Activated T-cell treated with anti-CD3 and anti-CD28 coated beads for 4 hours (primary cell): ENCODE measurements at places on chromosomes 6 and 20.
A peak's percentile ranks its signal among the peaks of the same experiment; 100 is the strongest.

GRCh38 chr6:73262671-73263569 lies at the start of gene KHDC1:
TSS of gene KHDC1 (minus strand) at chr6:73263196. CDS start at chr6:73242517, 20,679 bp downstream.
- DNase-seq = peak; percentile 30

- DNase-seq = no peak
Measured at GRCh38 chr20:24303393-24304170, 165.8 kb upstream of the SYNDIG1 start.

DNA sequence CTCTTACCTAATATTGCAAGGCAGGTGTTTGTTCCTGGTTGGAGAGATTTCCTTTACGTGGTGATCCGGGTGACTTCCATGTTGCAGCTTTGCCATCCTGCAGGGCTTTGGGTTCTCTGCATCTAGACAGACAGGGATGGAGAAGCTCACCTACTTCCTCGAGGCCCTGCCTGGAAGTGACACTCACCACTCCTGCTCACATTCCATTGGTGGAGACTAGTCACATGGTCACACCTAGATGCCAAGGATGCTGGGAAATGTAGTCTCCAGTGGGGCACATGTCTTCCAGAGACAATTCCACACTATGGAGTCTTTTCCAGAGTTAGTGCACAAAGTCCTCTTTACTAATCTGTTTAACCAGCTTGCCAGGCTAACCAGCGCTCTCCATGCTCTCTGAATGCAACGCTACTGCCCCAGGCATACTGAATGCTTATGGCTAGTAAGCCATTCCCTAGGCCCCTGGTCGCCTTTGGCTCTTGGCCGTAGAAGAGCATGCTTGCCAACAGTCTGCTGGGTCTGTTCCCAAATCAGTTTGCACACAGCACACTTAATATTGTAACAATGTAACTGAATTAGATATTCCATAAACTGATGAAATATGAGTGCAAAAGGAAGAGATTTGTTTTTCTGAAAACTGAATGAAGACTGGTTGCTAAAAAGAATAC lies 6.7 kb upstream of the KCNK15 start:
- DNase-seq = no peak

DNA sequence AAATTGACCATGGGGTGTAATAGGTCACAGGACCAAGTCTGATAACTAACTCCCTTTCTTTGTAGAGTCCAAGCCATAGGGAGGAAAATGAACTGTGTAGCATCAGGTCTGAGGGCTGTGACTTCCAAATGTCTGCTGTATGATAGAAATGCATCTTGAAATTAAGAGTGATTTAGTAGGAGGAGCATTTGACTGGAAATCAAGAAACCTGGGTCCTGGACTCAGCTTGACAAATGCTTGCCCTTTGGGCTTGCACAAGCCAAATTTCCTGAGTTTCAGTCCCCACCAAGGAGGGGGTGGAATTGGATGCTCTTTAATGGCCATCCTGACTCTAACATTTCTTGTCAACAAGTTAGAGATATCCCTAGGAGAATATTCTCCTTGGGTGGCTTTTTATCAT lies 187.0 kb downstream of the PDE7B start:
- no peak for DNase-seq

GRCh38 chr6:71028236-71028876 lies 71.5 kb upstream of the B3GAT2 start:
- no peak for DNase-seq

GRCh38 chr6:156416391-156416790 lies 360.8 kb upstream of the ARID1B start:
- no peak for DNase-seq

- no peak for DNase-seq
Measured at GRCh38 chr6:150687508-150687907, 87.8 kb downstream of the PLEKHG1 start.

GRCh38 chr6:71676298-71676697 lies 210.1 kb upstream of the RIMS1 start:
- DNase-seq = no peak

- no peak for DNase-seq
Measured at GRCh38 chr6:157442291-157442690, 61.3 kb downstream of the ZDHHC14 start.

GRCh38 chr20:16290358-16290757 lies 282.9 kb downstream of the KIF16B start:
- DNase-seq = no peak

DNA sequence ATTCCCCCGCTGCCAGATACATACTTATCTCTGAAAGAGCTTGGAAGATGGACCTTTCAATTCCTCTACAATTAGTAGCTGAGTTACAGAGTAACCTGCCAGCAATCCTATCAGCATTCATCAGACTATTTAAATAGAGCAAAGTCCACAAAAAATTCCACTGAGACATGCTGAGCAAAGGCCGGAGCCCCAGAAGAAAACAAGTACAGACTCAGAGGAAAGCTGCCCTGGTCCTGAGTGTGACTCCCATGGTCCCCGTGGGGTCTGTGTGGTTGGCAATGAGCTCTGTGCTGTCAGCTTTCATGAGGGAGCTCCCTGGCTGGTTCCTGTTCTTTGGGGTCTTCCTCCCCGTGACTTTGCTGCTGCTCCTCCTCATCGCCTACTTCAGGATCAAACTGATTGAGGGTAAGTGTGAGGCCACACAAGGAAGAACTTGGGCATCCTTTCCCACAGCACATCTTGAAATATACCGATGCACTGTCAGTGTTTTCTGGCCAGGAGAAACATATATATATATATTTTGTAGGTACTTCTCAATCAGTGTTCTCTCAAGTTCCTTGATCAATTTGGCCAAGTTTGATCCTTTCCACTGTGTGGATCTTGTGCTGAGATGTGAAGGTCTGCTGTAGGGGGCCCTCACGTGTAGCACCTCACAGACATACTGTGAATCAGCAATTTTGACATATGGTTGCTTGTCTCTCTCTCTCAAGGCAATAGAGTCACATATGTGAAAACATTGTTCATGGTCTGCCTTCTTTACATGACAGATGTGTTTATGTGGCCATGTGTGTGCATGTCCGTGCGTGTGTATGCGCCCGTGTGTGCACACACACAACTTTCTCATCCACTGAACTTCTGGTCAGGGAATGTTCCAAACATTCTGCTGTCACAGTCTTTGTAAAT lies at the start of gene SMLR1:
TSS of gene SMLR1 (plus strand) at position 160 of the 903 bp plus-strand sequence. CDS start at position 168, 8 bp downstream.
- DNase-seq = no peak

DNA sequence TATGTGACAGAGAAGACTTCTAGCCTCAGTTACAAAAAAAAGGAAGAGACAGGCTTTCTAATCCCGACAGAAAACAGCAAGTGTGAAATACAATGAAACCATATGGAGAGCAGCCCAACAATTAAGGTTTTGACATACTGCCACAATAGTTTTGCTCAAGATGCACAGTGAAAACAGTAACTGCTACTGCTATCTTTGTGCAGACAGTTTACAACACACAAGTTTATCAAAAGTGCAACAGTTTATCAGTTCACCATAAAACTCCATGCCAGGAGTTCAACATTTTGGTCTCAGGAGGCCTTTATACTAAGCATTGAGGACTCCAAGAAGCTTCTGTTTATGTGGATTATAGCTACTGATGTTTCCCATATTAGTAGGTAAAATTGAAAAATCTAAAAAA lies 37.6 kb downstream of the GOPC start:
- no peak for DNase-seq

DNA sequence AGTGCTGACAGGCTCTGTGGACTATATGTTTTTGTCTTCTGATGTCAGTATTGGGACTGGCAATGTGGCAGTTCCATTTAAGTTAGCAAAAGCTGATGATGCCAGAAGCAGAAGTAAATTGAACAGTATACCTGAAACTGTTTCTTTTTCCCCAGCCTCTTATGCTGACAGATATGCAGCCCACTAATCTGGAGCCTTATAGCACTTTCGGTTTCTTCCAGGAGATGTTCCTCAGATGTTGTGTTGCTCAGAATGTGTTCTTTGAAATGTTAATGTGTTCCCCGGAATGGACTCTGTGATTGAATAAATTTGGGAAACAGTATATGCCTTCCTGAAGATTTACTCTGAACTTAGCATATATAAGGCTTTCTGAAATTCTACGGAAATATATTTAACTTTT lies 80.7 kb upstream of the MRAP2 start:
- DNase-seq = no peak

- no peak for DNase-seq
Measured at GRCh38 chr6:48835421-48835958, 627.6 kb downstream of the MMUT start.

DNA sequence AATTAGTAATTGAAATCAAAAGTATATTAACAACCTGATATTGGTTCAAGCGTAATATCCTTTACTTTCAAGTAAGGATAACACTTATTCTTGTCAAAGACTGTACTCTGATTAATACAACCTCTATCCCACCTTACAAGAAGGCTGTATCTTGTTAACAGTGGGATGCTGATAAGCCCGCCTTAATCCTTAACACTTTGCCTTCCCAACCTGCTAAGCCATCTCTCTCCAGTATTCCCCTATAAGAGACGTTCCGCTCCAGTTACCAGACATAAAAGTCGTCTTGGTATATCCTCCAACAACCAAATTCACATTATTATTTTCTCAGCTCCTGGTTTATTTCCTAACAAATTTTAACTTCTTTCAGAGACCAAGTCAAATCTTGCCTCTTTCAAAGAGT lies 2.0 kb downstream of the BTBD9 start:
- no peak for DNase-seq

DNA sequence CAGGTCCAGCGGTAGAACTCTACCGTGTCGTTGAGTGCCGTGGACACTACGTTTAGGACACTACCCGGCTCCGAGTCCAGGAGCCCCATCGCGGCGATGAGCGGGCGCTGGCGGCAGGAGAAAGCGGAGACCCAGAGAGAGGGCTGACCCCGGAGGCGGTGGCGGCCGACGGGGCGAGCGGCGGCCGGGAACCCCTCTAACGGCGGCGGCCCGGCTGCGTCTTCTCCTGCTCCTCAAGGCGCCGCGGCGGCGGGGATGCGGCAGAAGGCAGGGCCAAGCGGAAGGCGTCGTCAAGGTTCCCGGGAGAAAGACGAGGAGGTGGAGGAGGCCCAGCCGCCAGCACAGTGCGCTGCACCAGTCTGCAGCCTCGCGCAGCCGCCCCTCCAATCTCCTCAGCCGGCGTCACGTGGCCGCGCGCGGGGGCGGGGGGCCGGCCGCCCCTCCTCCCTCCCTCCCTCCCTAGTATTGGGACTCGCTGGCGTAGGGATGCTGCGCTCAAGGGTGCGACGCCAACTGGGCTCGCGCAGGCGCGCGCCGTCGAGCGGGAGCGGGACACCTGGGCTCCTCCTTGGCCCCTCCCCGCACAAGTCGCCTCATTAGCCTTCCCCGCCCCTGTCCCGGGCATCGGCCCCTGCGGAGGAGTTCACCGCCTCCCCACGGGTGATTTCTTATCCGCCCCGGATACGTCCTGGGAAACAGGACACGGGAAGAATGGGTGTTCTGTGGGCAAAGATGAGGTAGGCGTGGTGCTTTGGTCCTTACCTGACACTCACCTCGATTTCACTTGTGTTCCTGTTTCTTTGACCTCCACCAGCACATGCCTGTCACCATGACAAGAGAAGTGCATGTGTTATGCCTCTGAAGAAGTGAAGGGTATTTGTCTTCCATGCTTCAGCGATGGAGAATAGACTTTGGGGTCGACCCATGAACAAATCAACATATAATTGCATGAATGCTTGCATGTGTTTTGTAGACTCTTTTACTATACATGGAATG lies at the start of gene ELOVL4:
TSS of gene ELOVL4 (minus strand) at position 363 of the 996 bp plus-strand sequence. CDS start at position 89, 274 bp downstream.
- DNase-seq = peak; percentile 37

DNA sequence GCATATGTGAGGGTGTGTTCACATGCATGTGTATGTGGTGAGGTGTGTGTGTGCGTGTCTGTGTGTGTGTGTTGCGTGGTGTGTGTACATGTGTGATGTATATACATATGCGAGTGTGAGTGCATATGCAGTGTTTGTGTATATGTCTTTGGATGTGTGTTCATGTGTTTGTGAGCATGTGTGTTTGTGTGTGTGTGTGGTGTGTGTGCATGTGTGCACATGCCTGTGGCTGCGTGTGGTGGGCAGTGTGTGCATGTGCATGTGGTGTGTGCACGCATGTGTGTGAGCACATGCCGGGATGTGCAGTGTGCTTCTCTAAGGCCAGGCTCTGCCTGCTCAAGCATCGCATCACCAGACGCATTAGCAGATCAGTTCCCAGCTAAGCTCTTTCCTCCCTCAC lies 5.7 kb downstream of the THBS2 start:
- no peak for DNase-seq
